ENCODE measurements at places on chromosomes 4 and X.

DNA sequence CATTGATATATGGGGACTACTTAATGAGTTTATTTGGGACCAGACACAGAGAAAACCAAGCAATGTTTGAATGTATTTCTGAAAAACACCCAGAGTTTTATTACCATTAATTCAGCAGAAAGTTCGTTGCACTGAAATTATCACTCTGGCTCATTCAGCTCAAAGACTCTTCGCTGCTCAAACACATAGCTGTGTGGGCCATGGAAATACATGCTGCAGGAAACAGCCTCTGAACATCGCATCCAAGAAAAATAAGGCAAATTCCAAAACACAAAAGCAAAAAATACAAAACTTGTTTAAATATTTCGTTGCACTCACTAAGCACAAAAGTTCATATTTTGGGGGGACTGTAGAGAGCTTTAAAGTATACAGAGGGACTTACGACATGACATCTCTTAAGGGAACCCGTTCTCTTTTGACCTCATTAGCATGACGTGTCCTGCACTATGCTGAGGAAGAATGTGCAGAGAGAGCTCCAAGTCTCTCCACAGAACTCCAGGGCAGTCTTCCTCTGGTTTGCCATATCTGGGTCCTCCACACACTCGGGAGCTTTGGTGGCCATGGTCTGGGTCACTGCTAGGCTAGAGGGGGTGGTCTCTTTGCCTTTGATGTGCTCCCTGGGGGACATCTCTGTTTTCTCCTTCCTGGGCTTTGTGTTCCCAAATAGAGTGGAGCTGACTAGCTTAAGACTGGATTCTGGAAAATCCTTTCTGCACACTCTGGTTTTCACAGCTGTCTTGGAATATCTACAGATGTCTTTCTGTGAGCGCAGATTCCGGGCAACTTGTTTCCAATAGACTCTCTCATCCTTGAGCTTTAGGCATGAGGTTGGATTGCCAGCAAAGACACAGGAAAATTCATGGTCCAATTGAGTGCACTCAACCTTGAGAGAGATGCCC is 2.8 kb downstream of the FGFBP1 start:
- no peak for DNase-seq

- DNase-seq, result no peak
Observed at GRCh38 chrX:5870238-5870637, 358.4 kb downstream of the NLGN4X start.

DNA sequence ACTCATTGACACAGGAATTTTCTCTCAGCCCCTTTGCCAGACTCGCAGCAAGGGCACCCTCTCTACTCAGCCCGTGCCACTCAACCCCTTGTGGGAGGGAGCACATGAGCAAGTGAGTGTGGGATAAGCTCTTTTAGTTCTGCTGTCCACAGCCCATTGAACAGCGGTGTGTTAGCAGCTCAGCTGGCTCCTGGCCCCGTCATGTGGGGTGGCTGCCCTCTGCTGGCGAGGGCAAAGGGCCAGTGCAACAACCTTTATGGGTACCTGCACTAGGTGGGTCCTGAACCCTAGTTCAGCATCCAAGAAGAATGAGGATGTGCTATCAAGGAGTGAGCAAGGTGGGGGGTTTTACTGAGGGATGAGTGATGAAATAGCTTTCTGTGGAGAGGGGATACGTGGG is 85.0 kb upstream of the ZNF81 start:
- peak; percentile 3 for DNase-seq

DNA sequence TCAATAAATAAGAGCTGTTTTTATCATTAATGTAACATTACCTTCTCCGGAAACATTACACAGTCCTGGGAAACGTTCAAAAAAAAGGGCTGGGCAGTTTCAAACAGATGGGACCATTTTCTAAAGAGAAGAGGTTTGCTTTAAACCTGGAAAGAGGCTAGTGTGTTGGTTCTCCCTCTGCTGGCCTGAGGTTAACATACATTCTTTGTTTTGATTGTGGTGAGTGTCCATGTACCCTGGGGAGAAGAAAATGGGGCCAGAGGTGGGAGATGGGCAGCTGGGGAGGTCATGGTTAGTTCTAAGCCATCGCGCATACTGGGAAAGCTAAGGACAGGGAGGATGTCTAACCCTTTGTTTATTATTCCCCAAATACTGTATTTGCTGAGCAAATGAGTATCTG is 194.7 kb downstream of the CPEB2 start:
- no peak for DNase-seq

GRCh38 chr4:3845744-3846429 is 79.7 kb downstream of the ADRA2C start:
- DNase-seq, result no peak

DNA sequence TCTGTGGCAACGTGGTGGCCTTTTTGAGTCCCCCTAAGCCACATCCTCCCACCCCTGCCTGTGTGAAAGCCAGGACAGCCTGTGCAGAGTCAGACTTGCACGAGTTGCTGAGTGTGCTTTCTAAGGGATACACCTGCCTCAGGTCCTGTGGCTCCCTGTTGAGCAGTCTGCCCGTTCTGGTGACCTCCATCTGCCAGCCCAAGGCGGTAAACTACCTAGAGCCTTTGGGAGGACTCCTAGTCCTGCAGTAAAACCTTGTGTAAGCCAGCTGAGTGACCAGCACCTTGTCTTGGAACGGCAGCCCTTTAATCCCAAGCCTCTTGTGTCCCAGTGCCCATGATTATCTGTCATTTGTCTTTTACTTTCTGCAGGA is 69.3 kb downstream of the NBDY start:
- peak; percentile 20 for DNase-seq

DNA sequence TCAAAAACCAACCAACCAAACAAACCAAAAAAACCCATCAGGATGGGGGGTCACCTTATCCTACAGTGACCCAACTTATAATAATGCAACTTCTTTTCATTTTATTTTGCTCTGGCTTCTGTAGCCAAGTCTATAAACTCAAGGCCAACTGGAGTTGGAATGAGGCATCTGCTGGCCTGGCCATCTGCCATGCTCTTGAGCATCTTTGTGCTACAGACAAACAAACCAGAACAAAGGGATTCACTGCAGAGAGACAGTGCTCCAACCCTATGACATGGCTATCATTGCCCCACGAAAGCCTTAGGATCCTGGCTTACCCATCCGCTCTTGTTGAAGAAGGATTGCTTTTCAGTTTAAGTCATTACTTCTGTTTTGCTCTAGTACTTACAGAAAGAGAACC is 49.2 kb upstream of the SCRG1 start:
- no peak for DNase-seq

DNA sequence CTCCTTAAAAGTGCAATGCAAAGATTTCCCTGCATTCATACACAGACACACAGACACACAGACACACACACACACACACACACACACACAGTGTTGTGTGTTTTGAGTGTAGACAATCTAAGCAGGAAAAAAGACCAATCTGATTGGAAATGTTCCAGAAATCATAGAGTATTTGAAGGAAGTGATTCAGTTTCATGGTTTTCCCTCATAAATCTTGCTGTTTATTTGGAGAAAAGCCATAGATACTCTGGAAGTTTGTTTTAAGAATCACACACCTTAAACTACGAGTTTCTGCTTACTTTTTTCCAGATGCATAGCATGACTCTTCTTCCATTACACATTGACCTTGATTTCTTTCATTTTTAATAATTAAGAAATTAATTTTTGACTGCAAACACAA is 298.5 kb upstream of the BMP3 start:
- no peak for DNase-seq

DNA sequence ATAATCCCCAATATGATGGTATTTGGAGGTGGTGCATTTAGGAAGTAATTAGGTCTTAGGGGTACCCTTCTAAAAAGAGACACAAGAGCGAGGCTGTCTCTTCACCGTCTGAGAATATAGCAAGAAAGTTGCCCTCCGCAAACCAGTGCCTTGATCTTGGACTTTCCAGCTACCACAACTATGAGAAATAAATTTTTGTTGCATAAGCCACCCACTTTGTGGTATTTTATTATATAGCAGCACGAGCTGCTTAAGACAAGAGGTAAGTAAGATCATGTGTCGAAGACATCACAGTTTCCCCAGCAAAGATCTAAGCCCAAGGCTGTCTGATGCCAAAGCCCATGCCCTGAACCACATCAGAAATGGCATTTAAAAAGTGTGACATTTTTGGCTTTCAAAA is 9.6 kb upstream of the EXOSC9 start:
- no peak for DNase-seq

- DNase-seq, result no peak
Observed at GRCh38 chr4:74031576-74031975, 6.9 kb downstream of the CXCL3 start.

GRCh38 chr4:140704392-140704960 is 51.7 kb downstream of the TBC1D9 start:
- no peak for DNase-seq

GRCh38 chr4:95186666-95187065 is 362.1 kb downstream of the UNC5C start:
- DNase-seq, result no peak

DNA sequence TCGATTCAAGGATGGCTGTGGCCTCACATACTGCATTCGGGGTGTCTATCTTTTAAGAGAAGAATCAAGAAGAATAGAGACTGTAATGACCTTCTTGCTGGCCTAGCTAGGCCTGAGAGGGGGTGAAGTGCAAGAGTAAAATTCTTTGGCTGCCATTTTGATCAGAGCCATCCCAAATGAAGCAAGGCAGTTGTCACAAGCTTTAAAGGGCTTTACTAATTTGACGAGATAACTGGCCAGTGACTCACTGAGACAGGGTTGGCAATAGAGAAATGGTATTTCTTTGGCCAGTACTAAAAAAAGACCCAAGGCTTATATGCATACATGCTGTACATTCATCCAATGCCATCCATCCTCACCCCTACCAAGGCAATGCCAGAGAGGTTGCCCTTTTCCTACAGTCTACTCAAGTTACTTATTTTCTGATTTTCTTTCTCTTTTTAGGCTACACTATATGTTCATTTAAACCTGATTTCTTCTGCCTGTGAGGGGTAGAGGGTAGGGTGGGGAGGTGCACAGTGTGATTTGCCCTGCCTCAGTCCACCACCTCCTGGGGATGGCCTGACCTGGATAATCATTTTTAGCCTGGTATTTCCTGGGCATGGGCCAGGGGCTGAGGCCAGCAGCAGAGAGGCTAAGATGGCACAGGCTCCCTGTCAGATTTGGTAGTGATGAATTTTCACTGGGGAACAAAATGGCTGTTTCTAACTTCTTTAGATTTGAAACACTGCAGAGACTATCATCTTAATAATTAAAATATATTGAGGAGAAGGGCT is 32.2 kb downstream of the ATG4A start:
- DNase-seq, result no peak

GRCh38 chrX:132983496-132983895 is 25.1 kb upstream of the HS6ST2 start:
- DNase-seq, result no peak

DNA sequence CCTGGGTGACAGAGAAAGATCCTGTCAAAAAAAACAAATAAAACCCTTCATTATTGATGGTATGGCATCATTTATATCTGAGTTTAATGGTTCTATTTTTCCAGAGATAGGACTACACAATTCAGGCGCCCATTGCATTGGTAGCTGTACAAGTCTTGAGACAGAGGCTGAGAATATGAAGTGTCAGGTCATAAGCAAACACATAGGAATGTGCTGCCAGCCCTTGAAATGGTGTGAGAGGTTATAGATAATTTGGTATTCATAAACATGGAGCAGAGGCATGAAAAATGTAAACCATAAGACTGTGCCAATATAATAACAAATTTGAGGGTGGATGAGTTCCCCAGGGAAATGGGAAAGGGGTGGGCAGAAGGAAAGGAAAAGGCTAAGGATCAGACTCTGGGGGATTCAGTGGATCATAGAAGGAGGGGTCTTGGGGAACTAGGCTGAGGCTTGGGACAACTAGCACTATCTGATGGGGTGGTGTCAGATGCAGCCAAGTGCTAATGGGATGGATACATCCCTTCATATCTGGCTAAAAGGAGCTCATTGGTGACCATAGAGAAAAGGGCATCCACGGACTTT is 50.8 kb downstream of the MAOA start:
- no peak for DNase-seq

DNA sequence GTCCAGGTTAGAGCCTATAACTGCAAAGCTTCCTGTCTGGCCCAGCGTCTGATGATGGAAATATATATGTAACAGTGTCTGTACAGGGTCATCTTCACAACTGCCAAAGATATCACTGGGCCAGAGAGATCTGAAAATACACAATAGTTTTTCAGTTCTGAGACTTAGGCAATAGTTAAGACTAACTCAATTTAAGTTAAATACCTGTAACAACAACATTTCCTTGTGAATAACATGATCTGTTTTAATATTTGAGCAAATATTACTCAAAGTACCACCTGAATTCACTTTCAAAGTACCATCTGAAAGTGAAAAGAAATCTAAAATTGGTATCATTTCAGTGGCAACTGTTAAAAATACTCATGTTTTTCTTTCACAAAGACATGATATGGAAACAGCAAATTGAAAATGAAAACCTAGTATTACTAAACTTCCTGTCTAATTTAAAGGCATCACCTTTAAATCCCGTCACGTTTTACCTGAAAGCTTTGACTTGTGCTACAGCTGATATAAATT is 9.6 kb downstream of the ZAR1 start:
- DNase-seq, result no peak

- no peak for DNase-seq
Observed at GRCh38 chrX:102708900-102709299, 3.3 kb upstream of the GPRASP2 start.

DNA sequence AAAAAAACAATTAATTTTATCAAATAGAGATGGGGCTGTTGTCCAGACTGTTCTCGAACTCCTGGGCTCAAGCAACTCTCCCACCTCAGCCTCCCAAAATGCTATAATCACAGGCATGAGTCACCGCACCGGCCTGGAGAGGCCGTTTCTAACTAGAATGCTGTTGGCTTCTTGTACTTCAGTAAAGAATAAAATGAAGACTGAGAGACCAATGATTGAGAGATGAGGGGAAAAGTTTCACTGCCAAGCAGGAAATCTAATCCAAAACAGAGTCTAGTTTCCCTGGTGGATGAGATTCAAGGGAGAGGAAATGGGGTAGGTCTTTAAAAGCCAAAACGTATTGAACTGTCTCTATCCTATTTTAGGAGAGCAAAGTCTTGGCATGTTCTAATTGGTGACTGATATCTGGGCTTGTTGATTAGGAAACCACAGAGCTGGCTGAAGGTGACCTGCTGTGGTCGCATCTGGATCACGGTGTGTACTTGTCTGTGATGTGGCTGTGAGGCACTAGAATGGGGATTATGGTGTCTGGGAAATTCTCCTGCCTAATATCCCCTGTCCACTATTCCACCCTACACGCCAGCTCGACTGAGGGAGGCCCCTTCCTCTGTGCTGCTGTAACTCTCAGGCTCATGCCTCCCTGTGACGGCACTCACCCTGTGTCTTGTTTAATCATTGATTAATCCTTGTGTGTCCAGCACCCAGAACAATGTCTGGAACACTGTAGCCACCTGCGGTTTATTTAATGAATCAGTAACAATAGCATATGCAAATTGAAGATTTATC is 15.0 kb upstream of the TRIM2 start:
- DNase-seq, result no peak

DNA sequence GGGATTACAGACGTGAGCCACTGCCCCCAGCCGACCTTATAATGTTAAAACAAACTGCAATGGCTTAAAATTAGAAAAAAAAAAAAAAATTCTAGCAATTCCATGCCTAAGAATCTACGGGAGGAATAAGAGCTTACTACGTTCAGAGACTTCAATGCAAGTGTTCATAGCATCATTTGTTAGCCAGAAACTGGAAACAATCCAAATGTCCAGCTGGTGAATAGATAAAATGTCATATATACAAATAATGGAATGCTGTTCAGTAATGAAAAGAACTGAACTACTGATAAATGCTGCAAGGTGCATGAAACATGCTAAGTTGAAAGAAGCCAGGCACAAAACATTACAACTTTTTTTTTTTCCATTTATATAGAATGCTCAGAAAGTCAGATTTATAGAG is 5.3 kb downstream of the EXOSC9 start:
- no peak for DNase-seq

Data from stimulated activated effector memory CD8-positive, alpha-beta T cell treated with anti-CD3 and anti-CD28 coated beads, Interleukin-12 subunit alpha, Interleukin-12 subunit beta, amount 100 ng/mL, for 72 hours (primary cell).